ENCODE measurements at places on chromosomes 13 and 19. TPM values are rescaled to one million over a fixed set of nuclear protein-coding genes. Genes with fewer than 3 reads are reported as not detected.
A peak's percentile ranks its signal among the peaks of the same experiment; 100 is the strongest.

Gene PTGIR
- total RNA-seq, result 0.51 TPM

Gene RAD23A
- 85.0 TPM for total RNA-seq

Gene HSH2D
- 3.1 TPM for total RNA-seq

Gene STAP2
- 0.29 TPM for total RNA-seq

Gene DNAAF3
- total RNA-seq, result 3.1 TPM

Gene RAB3A
- total RNA-seq, result 0.77 TPM

Gene RFPL4AL1
- not detected for total RNA-seq

- DNase-seq, result peak; percentile 31
Measured at GRCh38 chr13:97627566-97627965, 193.6 kb downstream of the RAP2A start.

DNA sequence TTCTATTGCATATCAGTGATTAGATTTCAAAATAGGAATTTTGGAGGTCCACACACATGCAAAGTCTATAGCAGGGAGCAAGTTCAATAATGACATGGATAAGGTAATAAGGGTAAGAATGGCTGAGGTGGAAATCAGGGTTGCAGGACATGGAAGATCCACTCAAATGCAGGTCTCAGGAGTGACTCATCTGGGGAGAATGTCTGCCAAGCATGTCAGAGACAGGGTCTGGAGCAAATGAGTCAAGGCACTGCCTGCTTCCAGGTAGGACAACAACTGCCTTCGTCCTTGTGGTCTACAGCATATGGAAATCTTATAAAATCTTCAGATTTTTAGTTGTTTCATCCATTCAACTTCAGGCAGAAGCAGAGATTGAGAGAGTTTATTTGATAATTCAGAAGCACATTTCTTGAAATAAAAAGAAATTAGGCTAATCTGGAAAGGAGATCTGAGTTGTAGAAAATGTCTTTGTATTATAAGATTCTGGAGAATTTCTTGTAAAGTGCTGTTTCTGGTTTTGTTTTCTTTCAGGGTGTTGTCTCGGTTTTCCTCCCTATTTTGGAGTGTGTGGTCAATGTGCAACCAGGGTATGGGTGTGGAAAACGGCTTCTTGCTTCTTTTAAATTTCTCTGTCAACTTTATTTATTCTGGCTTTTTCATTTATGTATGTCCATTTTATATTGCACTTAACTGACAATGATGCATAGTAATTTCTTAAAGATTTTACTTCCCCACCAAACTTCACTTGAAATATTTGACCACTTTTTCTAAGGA is 748.8 kb downstream of the LIG4 start:
- no peak for DNase-seq

DNA sequence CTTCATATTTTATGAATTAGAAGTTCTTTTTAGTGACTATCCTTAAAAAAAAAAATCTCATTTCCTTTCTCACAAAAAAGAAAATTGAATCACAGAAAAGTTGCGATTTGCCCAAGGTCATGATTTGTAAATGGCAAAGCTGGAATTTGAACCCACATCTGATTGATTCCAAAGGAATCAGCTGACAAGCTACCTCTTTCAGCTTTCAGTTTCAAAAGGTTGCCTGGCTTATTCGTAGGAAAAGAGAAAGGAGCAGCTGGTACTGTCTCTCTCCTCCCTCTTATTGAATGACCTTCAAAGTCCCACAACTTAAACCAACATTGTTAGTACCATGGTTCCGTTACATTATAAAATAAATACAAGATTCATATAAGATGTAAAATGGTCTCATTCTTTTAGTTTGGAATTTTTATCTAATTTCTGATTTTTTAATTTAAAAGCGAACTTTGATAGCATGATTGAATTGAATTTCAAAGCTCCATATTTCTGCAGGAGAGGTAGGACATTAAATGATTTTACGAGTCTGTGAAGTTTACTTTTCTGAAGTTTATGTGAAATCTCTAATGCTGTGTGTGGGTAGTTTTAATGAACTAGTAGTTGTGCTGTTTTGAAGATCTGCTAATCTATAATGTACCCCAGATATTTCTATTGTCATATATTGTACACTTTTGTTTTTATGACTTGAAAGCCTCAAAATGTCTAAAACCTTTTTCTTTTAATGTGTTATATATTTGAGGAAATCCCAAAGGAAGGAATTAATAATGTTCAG is 18.5 kb upstream of the KCTD4 start:
- no peak for DNase-seq

GRCh38 chr19:29393915-29394460 is 131.8 kb upstream of the VSTM2B start:
- no peak for DNase-seq

DNA sequence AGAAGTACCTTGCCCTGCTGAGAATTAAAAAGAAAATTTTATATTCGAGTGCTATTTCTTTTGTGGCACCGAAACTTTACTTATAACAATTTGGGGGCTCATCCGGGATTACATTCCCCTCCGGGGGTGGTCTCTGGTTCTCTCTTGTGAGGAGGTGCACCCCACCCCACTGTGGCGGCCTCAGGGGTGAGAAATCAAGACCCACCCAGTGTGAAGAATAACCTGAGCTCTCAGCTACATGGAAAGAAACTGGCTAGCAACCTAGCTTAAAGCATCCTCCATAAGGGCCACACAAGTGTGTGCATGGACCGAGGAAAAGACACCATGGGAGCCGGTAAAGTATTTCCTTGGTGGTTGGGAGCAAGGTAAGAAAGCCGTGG is 50.9 kb upstream of the ANKRD10 start:
- no peak for DNase-seq

GRCh38 chr19:46283771-46284170 is 13.1 kb upstream of the HIF3A start:
- DNase-seq, result peak; percentile 59

- peak; percentile 60 for DNase-seq
Measured at GRCh38 chr13:44373601-44374347, at the start of gene SERP2. TSS of gene SERP2 (plus strand) at chr13:44373824. CDS start at chr13:44374026, 202 bp downstream.

GRCh38 chr13:76189882-76190519 is 553.9 kb downstream of the LMO7 start:
- DNase-seq, result no peak

DNA sequence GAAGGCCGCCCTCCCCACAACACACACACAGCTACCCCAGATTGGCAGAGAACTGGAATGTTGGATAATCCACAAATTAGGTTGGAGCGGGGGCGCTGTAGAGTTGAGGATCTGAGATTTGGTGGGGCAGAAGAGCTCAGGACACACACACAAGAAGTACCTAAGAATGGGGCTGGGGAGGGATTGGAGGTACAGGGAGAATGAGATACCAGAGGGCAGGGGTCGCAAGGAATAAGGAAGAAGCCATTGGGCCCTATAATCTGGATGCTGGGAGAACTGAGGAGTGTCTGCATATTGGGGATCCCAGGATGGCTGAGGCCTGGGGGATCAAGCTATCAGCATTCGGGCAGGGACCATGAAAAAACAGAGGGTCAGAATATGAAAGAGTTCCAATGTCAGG is 11.5 kb downstream of the SYT3 start:
- no peak for DNase-seq

DNA sequence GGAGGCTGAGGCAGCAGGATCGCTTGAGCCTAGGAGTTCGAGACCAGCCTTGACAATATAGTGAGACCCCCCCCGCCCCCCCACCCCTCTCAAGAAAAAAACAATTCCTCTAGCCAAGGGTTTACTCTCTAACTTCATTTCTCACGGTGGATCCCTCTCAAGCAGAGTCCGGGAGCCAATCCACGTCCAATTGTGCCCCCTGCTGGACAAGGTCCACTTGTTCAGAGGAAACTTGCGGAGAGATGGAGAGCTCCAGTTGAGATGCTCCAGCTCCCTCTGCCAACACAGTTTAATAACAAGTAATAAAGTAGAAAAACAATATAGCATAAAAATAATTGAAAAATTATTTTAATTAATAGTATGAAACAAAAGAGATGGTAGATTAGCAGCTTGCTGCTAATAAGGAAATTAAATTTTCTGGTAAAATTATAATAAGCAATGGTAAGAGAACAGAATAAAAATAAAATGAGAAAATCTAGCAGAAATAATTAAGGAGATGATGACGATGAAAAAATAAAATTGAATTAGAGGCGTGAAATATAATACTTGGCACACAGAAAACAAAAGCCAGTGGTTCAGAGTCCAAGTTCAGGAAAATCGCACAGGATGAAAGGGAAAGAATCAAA is 14.5 kb upstream of the SIGLEC14 start:
- DNase-seq, result peak; percentile 60

DNA sequence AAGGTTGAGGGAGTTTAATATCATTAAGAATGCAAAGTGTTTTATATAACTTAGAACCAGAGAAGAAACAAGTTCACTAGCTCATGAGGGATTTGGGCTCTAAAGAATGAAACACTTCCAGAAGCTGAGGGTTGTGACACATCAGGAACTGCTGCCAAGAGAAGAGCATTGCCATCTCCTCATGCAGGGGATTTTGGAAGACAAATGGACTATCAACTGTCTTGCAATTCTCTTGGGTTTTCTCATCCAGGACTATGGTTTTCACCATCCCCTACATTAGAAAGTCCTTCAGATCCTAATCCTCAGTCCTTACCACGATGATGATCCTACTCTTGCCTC is 59.7 kb upstream of the KL start:
- DNase-seq, result no peak

All from uterus (tissue), 4 donors.